CD4-positive, alpha-beta T cell treated with Interleukin-15 for 4 hours (primary cell): ENCODE measurements at places on chromosomes 7 and 10.

DNA sequence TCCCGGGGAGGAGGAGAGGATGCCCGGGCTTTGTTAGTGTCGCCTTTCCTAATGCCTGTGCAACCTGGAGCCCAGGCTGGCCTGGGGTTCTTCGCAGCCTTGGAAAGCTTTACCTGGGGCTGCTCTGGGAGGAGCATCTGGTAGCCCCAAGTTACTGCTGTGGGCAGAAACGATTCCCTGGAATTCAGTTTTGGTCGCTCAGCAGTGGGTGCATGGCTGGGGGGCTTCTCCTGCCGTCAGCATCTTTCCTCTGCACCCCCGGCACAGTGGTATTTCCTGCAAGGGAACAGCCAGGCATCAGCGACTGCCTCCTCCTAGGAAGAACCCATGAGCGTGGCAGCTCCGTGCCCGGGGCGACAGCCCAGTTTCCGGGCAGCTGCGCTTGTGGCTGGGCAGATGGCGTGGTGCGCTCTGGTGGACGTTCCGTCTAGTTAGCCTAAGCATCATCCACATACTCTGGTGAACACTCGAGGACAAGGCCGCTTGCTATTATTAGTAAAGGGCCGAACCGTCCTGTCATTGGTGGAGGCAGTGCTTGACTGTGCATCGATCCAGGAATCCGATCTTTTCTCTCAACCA is 107.0 kb upstream of the BTBD16 start:
- no peak for DNase-seq

DNA sequence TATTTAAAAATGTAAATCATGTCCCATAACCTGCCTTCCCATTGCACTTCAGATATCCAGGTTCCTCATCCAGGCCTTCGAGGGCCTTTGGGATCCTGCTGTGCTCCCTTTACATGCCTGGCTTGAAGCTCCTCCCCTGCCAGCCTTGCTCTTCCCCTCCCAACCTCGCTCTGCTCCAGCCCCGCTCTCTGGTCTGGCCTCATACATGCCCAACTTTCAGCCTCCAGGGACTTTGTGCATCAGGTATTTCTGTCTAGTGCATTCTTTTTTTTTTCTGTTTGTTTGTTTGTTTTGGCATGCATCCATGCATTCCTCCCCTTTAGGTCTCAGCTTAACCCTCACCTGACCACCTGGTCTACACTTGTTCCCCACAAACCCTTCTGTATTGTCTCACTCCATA is 160.3 kb downstream of the SNX10 start:
- DNase-seq, result no peak

DNA sequence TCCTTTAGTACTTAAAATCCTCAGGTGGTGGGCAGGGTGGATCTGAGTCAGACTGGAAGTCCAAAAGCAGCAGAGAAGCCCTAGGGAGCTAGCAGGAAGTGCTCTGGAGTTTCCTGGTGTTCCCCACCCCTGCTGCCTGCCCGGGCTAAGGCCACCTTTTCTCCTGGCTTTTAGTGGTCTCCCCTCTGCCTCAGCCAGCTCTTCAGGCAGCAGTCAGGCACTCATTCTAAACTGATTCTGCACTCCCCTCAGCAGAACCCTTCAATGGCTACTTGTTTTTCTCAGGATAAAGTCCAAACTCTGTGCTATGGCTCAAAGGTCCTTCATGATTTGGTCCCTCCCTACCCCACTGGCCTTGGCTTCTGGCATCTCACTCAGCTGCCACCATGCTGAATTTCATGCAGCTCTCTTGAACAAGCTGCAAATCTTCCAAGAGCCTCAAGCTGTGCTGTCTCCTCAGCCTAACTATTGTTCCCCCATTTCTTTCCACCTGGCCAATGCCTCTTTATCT is 28.9 kb upstream of the DNMBP start:
- DNase-seq, result no peak

- no peak for DNase-seq
These were observed 42.2 kb upstream of the EGR2 start for GRCh38 chr10:62858364-62858763.
